ENCODE measurements at places on chromosomes 6 and 20.
A peak's percentile ranks its signal among the peaks of the same experiment; 100 is the strongest.

GRCh38 chr6:133512410-133513016 is 271.4 kb downstream of the EYA4 start:
- DNase-seq: peak; percentile 39

DNA sequence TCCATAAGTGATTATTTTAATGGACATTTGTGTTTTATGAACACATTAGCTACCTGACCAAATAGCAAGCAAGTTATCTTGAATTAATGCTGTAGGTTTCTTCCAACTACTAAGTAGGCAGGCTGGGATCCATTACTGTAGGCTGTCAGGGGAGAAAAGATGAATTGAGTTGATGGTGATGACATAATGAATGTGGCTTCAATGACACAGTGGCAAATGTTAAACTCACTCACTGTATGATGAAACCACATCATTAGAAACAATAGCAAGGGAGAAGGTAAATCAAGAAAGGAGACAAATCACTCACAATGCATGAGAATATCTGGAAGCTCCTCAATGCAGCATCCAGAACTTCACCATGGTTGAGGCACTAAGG is 529.7 kb upstream of the CITED2 start:
- DNase-seq: no peak

- DNase-seq: peak; percentile 5
Measured at GRCh38 chr6:36052097-36052496, 24.5 kb downstream of the MAPK14 start.

GRCh38 chr20:37781626-37782025 is 87.8 kb downstream of the CTNNBL1 start:
- DNase-seq: no peak

GRCh38 chr6:134846031-134846430 is 103.9 kb downstream of the ALDH8A1 start:
- no peak for DNase-seq

- DNase-seq: peak; percentile 54
Measured at GRCh38 chr20:57953638-57954037, 243.8 kb upstream of the PMEPA1 start.

DNA sequence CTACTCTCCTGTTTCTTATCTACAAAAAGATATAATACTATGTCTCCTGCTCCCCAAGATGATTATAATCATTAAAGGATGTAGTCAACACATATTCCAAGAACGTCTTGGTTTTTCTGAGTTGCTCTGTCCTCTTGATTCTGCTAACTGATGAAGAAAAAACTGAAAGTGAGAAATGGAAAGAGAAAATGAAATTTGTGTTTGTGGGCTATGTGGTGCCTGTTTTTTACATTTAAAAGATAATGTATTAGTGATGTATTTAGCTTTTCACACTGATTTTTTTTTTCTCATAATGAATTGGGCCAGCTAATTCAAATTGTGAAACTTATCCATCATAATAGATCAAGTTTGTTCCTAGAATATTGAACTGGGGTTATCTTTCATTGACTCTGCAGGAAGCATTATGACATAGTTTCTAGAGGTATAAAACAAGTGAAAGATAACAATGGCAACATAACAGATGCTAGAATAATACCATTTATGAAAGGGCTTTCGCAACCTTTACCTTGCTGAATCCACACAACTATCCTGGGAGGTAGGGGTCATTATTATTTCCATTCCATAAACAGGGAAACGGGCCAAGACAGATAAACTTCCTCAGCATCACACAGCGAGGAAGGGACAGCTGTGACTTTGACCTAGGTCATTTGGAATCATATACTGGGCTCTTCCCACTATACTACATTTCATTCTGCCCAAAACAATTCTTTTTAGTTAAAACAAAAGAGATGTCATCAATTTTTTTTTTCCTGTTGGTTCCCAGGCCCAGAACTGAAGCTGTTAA is 336.7 kb downstream of the GJA1 start:
- DNase-seq: no peak

DNA sequence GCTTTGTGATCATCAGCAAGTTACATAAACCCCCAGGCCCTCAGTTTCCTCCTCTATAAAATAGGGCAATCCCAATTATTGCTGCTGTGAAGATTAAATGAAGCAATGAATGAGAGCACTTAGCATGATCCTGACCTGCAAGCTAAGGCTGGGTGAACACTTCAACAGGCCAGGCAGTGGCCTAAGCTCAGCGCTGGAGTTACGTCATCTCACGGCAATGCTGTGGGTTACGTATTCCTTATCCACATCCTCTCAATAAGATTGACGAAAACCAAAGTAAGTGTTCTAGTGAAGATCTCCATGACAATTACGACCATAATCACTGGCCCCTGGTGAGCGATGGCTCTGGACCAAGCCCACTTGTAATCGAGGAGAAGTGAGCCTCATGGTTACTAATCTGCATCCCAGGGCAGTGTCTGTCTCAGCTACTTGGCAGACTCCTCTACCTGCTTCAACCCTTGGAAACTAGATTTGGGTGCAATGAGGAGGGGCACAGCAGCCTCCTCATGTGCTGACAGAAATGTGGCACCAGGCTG is 274.1 kb upstream of the ARID1B start:
- no peak for DNase-seq

- DNase-seq: no peak
Measured at GRCh38 chr6:106659859-106660258, 30.5 kb downstream of the QRSL1 start.

DNA sequence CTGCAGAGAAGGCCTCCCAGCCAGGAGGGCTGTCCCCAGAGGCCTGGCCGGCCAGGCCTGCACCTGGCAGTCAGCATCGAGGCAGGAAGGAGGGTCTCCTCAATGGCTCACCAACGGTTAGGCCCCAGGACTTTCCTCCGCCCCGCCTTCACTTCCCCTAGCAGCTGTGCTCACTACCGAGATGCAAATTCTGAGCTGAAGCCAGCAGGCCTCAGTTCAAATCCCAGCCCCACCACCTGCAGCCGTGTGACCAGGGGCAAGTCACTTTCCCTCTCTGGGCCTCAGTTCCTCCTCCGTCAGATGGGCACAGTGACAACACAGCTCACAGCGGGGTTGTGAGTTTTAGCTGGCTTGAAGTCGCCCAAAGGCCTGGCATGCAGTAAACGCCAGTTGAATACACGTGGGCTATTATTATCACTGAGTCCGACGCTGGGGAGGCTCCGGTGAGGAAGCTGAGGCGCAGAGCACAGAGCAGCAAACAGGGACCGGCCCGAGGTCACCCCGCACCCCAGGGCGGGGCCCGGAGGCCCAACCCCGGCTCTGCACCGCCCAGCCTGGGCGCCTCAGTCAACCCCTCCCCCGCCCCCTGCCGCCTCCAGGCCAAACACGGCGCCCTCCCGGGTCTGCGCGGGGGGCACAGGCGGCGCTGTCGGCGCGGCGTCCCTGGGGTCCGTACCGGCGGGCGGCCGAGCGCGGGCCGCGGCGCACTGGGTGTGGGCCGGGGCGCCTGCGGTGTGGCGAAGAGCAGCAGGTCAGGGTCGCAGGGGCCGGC is 671 bp downstream of the E2F1 start:
- DNase-seq: no peak

DNA sequence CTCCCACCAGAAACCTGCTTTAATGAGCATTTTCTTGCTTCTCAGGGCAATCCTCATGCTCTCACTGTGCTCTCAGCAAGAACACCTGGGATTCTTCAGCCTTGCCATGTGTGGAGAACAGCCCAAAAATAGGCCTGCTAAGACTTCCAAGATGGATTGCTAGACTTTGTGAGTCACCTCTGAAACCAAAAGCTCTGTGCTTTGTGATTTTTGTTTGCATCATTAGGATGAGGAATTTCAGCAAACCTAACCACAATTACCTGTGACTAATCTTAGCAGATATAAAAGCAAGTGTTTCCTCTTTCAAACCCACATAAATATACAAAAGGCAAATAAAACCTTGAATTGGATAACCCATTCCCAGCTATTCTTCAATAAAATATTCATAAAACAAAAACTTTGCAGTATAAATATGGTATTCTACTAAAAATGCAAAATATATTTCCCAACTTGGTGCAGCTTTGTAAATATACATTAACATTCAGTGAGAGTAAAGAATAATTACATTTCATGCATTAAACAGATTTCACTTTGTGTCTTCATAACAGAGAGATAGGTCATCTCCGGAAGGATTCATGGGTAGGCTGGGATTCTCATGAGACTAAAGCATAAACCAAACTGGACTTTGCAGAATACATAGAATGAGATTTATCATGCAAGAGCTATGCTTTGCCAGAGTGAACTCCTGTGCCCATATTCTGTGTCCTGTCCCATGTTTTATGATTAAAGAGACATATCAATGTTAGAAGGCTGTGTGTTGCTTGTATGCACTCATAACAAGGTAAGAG is 33.5 kb downstream of the TPBG start:
- DNase-seq: peak; percentile 94

- no peak for DNase-seq
Measured at GRCh38 chr20:63377256-63377941, 16.2 kb upstream of the CHRNA4 start.

DNA sequence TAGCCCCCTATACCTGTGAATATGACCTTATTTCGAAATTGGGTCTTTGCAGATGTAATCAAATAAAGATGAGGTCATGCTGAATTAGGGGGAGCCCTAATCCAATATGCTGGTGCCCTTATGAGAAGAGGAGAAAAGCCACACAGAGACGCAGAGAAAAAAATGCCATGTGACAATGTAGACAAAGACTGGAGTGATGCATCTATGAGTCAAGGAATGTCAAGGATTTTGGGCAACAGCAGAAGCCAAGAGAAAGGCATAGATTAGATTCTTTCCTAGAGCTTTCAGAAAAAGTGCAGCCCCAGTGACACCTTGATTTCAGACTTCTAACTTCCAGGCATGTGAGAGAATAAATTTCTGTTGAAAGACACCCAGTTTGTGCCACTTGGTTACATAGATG is 47.4 kb upstream of the HS3ST5 start:
- no peak for DNase-seq

DNA sequence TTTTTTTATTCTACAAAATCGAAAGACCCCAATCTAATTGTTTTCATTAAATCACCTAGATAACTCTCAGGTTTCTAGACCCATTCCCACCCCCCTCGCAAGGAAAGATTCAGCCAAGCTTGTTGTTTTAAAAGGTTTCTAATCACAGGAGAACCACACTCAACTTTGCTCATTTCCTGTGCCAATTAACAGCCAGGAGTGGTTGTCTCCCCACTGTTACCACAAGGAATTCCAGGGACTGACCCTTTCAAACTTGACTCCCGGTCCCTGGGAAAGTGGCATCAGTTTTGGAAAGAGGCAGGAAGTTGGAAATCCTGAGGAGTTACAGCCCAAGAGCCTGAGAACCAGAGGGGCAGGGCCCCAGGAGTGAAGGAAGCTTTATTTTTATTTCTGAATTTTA is 561.3 kb upstream of the JAG1 start:
- DNase-seq: peak; percentile 83

- DNase-seq: no peak
Measured at GRCh38 chr20:9837634-9838033, 1.2 kb downstream of the PAK5 start.

DNA sequence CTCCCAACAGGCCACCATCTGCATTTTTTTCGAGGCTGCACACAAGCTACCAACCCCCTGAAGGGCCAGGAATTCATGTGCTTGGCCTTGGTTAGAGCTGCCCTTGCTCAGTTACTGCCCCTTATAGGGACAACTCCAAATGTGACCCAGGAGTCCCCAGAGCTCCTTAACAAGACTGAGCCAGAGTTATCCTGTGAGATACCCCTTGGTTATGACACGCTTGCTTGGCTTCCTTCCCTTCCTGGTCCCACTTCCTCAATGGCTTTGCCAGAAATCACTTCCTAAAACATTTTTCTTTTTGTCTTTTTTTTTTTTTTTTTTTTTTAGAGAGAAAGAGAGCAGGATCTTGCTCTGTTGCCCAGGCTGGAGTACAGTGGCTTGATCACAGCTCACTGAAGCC is 8.9 kb downstream of the TREM1 start:
- no peak for DNase-seq
